ENCODE measurements at places on chromosomes 1 and 21. TPM values are rescaled to one million over a fixed set of nuclear protein-coding genes. Genes with fewer than 3 reads are reported as not detected.

C4BPB gene
- 0.51 TPM for polyA plus RNA-seq

HAO2 gene
- 106 TPM for polyA plus RNA-seq

CYP4A11 gene
- polyA plus RNA-seq: 38.3 TPM

AP4B1 gene
- polyA plus RNA-seq: 33.0 TPM

SIM2 gene
- polyA plus RNA-seq: 20.2 TPM

PRMT2 gene
- 126 TPM for polyA plus RNA-seq

CCDC27 gene
- 0.20 TPM for polyA plus RNA-seq

IFI16 gene
- polyA plus RNA-seq: 60.9 TPM

KIF14 gene
- polyA plus RNA-seq: 7.4 TPM

GRCh38 chr1:112395256-112395820, 676 bp upstream of the CTTNBP2NL start:
- no peak for DNase-seq

DNA sequence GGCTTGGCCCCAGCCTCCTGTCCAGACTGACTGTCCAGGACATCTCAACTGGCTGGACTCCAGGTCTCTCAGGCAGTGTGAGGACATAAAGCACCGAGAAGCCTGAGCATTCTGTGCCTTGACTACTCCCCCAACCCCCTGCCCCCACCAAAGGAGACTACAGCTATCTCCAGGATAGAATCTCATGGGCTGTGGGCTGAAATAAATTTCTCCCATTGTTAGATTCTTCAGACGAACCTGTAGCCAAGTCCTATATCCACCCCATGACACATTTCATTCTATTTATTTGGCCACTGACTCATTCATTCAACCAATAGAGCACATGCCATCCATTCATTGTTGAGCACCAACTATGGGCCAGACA, 11.4 kb downstream of the VWA5B1 start:
- no peak for DNase-seq

GRCh38 chr1:3066250-3066711, 2.7 kb upstream of the PRDM16 start:
- no peak for DNase-seq

DNA sequence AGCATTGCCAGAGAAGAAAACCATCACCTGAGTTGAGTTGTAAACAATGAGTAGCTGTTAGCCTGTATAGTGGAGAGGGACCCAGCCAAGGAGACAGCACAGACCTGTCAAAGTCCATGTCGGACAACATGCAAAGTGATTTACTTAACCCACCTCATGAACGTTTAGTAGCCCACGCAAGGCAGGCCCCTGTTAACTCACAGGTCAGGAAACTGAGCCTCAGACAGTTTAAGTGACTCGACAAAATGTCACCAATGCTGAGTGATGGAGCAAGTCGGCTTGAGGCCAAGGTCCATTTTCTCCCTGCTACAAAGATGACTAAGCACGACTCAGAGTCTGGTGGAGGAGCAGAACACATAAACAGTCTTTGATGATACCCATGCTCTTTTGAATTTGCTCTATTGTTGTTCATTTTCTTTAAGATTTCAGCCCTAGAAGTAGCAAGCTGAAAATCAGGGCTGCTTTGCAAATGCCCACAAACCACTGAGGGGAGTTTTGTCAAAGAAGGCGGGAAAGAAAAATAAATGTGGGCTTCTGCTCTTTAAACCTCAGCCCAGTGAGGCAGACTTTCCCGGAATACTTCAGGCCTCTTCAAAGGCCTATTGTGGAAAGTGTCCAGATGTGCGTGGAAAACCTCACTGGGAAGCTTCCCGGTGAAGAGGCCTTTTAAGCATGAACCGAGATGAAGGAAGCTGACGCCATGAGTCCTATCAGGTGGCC, 83.8 kb upstream of the HOOK1 start:
- no peak for DNase-seq

DNA sequence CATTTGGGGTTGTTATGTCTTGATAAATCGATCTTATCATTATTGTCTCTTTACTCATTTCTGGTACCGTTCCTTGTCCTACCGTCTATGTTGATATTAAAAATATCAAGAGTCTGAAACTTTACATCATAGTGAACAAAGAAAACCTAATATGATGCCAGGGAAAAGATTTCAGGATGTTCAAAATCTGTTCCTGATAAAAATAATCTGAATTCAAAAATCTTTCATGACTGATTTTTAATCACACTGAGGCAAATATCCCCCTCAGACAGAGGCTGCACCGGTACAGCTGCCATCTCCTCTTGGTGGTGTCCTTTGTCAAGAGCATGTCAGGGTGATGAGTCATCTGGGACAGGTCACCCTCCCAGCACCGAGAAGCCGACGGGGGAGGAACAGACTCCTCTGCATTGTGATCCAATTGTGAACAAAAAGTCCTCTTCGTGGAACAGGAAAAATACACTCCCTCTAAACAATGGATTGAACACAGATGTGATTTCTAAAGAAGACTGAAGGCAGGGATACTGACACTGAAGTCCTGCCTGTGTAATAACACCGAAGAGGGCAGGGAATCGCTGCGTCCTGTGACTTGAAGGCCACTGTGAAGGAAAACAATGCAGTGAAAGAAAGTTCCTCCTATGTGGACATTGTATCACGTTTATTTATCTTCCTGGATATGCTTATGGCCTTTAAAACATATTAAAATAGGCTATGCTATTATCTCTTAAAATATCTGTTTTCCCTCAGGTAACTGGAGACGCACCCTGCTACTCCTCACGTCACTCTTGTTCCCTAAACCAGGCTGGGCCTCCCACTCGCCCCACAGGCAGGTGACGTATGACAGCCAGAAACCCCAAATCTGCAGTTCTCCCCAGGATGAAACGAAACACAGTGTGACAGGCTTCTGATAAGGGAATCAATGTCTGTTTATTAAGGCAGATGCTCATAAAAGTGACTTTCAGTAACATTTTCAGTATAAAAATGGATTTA, 4.3 kb upstream of the SPATC1L start:
- DNase-seq: no peak

GRCh38 chr21:29290240-29290639, 8.5 kb upstream of the BACH1 start:
- DNase-seq: no peak

DNA sequence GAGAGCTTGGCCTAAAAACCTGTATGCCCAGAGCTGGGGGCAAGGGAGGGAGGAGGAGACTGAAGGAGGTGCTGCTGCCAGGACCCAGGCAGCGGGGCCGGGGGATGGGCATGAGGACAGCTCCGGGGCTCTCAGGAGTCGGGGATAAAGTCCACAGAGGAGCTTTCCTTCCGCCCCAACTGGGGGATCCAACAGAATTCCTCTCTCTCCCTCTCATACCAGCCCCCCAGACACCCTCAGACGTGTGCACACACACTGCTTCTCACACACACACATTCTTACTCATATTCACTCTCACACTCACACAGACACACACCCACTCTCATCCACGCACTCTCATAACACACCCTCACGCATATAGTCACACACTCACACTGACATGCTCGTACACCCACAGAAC, 39.1 kb downstream of the SYF2 start:
- DNase-seq: no peak

DNA sequence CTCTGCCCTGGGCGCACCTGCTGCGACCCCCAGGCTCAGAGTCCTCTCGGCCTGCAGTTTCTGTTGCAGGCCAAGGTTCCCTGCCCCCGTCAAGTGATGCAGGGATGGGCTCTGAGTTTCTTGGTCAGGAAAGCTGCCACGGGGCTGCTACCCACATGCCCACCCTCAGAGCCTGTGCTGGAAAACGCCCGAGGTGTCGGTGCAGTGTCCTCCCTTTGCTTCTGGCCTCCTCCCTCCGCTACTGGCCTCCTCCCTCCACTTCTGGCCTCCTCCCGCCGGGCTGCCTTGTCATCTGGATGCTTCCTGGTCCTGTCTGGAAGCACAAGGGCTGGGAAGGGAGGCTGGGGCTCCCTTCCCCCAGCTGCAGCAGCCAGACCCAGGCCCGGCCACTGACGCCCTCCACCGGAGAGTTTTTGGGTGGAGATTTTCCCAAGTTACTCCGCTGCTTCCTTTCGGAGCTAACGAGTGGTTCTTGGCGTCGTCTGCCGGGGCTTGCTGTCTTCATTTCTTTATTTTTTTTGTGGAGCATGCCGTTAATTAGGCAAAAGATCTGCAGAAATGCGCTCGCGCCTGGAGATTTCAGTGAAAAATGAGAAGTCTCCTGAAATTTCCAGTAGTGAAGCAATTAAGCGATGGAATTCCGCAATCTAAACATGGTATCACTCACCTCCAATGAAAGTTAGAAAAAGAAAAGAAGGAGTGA, 17.4 kb downstream of the PRDM16 start:
- DNase-seq: no peak

DNA sequence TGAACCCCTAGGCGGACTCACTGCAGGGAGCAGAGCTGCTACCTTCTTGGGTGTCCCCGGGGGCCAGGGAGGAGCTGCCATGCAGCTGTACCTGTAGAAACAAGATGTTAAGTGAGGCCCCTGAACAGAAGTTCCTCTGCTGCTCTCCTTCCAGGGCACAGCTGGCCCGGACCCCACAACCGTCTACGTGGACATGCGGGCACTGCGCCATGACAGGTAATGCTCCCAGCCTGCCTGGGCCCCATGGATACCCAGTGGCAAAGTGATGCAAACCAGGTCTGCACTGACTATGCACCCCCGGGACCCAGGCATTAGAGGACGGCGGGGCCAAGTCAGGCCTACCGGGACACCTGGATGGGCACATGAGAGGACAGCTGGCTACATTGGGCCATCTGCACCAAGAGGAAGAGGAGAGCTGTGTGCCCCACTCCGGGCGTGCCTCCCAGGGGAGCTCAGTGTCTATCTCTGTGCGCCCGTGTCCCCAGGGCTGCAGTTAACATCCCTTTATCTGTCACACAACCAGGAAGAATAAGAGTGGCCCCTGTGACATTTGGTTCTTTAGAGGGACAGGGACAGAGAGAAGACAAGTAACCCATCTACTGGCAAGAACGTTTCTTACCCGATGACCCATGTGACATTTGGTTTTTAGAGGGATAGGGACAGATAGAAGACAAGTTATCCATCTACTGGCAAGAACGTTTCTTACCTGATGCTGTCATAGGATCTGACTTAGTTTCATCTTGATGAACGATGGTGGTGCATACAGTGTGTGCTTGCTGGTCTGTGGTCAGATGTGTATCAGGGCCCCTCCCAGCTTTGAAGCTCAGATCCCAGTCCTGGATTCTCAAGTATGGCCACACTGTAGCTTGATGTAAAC, 44.1 kb downstream of the S100B start:
- no peak for DNase-seq

DNA sequence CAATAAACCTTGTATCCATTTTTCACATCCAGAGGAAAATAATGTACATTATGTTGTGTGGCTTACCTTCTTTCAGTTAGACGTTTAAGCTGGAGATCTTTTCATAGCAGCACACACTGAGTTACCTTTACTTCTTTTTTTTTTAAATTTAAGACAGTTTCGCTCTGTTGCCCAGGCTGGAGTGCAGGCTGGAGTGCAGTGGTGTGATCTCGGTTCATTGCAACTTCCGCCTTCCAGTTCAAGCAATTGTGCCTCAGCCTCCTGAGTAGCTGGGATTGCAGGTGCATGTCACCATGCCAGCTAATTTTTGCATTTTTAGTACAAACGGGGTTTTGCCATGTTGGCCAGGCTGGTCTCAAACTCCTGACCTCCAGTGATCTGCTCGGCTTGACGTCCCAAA, 7.4 kb upstream of the CAMTA1 start:
- no peak for DNase-seq

DNA sequence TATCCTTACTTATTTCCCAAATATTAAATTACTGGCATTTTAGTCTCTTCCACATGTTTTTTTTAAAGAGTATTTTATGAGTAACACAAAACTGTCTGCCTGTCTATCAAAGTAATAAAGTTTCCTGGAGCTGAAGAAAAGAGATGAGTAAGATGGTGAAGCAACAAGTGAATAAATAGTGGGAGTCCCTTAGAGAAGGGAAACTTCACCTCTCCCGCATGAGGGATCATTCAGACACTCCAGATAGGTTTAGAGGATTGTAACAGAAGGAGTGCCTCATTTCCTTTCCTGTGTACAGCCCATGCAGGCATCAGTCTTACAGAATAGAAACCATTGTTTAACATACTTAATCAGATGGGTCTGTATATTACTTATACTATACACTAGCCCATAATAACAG, 205.7 kb downstream of the USP25 start:
- no peak for DNase-seq

- DNase-seq: no peak
These were observed 119.1 kb downstream of the USP25 start for GRCh38 chr21:15848634-15849560.

DNA sequence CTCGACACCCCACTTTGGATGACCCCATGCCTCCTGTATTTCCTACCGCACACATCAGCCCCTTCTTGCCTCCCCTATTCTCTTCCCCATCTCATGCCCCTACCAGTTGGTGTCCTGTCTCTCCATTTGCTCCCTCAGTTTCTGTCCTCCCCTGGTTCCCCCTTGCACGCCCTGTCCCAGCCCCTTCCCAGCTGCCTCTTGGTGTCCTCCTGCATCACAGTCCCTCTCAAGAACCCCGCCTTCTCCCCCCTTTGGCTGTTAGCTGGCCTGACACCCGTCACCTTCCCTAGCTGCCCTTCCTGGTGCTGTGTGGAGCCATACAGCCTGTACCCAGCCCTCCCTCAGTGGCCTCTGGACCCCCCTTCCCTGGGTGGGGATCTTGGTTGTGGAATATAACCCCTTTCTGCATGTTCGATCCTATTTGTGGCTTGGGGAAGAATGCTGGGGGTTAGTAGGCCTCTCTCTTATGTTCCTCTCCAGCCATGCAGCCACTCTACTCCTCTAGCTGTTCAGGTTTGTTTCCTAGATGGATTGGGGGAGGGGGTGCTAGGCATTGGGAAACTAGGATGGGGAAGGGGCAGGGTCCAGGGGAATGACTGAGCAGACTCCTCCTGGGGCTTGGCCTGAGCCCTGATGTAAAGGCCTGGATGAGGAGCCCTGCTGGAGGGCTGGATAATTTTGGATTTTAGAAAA, 41.4 kb upstream of the NFASC start:
- no peak for DNase-seq

DNA sequence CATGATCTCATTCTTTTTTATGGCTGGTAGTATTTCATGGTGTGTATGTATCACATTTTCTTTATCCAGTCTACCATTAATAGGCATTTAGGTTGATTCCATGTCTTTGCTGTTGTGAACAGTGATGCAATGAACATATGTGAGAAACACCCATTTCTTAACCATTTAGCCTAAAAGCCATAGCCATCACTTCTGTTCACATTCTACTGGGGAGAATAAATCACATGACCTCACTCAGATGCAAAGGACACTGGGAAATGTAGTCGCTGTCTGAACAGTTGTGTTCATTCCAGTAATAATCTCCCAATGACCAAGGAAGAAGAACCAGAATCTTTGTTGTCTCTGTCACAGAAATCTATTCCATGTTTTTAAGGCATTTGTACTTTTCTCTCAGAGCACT, 15.1 kb upstream of the PLA2G2E start:
- no peak for DNase-seq

GRCh38 chr1:219312967-219313366, 139.3 kb downstream of the LYPLAL1 start:
- DNase-seq: no peak

- no peak for DNase-seq
These were observed 400.1 kb downstream of the NEGR1 start for GRCh38 chr1:71882226-71882625.

DNA sequence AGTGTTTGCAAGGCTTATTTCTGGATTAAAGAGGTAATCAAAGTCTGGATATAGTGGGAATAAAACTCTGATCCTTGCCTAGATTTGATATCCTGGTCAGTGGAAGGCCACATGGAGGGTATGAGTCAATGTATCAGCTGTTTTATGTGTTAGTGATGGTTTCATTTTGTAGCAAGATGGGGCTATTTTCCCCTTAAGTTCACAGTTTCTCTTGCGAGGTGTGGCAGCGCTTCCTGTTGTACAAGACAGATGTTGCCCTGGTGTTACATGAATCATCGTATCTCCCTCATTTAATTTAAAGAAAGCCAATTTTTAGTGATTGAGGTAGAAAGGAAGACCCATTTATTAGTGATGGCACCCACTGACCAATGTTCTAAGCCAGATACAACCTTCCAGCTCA, 220.2 kb downstream of the DUSP10 start:
- DNase-seq: no peak
